ENCODE measurements at places on chromosomes 16 and 17.

DNA sequence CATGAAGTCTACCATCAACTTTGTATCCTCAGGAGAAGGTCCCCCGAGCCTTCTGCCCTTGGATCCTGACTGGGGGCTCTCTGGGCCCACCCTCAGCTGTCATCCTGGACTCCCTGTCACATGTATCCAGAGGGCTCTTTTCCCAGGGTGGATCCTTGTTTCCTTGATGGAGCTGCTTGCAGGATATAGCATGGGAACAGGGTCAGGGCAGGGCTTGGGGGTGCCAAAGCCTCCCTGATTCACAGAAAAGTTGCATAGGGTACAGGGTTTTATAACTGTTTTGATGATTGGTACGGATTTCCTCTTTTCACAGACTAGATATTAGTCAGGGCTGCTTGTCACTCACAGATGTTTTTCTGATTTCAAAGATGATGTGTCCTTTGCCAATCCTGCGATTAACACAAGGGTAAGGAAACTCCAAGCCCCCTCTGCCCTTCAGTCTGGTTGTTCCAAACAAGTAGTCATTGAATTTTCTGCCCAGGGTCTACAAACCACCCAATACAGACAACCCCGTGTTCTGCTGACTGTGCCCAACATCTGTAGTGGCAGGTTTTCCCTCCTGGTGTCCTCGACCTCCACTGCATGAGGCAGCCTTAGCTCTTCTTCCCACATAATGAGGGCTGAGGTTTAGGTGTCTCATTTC, 20.6 kb upstream of the SLC35G3 start:
- DNase-seq = no peak

DNA sequence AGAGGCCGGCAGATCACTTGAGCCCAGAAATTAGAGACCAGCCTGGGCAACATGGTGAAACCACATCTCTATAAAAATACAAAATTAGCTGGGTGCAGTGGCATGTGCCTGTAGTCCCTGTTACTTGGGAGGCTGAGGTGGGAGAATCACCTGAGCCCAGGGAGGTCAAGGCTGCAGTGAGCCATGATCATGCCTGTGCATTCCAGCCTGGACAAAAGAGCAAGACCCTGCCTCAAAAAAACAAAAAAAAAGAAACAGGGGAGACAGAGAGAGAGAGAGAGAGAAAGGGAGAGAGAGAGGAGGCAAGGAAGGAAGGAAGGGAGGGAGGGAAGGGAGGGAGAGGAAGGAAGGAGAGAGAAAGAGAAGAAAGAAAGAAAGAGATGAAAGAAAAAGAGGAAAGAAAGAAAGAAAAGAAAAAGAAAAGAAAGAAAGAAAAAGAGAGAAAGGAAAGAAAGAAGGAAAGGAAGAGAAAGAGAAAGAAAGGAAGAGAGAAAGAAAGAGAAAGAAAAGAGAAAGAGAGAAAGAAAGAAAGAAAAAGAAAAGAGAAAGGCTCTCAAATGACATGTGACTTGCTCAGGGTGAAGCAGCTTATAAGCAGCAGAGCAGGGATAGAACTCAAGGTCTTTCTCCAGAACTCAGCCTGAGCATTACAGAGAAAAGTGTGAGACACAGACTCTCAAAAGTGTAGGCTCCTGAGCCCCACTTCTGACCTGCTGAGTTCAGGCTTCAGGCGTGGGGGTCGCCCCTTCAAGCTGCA, 15.5 kb downstream of the CX3CL1 start:
- no peak for DNase-seq

DNA sequence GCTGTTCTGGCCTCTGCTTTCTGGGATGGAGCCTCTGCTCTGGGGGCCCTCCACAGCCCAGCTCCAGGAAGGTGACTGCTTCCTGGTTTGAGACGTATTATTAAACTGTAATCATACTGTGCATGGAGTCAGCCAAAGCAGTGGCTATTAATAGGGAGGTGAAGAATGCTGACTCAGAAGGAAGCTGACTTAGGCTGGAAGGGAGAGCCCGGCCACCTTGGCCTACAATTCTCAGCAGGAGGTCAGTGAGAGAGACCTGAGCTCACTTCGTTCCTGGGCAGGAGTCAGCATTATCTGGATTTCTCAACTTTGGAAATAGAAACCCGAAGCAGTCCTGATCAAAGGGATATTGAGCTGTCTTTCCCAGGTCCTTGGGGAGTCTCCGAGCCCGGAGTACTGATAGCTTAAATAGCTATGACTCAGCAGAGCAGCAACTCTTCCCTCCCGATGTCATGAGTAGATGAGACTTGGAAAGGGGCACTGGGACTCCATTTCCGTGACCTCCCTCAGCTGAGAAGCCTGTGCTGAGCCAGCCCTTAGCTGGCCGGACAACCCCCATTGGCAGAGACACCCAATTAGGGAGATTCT, 91.8 kb downstream of the YPEL2 start:
- no peak for DNase-seq

DNA sequence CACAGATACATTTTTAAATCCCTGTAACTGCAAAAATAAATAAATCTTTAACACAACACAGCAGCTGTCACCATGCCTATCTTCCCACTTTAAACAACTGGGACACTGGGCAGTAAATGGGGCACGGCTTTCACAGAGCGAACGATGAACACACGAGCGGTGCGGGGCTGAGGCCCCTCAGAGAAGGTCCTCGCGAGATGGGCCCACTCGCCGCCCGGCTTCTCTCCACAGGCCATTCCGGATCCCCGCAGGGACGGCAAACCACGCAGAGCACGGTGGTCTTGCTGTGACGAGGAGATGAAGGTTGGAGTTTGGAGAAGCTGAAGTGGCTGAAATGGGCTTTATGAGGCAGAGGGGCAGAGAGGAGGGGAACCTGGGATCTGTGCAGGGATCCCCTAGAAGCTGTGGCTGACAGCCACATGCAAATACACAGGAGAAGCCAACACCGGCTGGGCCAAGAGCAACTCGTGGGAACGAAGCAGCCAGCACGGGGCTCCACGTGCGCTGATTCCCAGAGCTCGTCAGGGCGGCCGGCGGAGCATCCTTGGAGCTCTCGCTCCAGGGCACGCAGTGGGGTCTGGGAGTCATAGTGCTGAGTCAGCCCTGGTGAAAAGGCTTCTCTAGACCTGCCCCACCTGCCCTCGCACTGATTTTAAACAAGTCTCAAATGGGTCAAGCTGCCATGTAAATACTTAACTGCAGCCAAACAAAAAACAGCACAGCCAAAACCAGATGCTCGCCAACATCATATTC, 31.7 kb downstream of the CCDC57 start:
- no peak for DNase-seq

DNA sequence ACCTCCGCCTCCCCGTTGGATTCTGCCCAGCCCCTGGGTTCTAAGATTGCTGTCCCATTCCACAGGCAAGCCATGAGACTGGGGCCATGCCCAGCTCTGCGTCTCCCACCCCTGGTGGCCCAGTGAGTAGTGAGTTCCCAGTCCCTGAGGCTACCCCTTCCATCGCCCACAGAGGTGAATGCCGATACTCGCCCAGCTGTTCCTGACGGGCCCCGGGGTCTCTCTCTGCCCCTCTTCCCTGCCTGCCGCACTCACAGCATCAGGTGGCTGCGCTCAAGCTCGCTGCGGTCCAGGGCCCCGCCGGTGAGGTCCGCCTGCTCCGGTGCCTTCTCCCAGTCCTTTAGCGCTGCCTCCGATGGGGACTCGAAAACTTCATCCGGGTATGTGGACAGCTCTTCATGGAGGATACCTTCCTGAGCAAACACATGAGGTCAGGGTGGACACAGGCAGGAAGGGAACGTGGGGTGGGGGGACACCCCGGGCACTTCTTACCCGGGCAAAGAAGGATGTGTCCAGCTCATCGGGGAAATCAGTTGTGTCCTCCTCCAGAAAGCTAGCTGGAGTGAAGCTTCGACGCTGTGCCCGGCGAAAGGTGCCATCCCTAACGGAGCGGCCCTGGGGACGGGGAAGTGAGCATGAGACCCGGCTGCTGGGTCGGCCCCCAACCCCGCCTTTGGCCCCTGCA, 8.8 kb downstream of the SNRNP25 start:
- DNase-seq = no peak
